Coronary artery (tissue), 2 donors: ENCODE measurements at places on chromosomes 3 and 15.

DNA sequence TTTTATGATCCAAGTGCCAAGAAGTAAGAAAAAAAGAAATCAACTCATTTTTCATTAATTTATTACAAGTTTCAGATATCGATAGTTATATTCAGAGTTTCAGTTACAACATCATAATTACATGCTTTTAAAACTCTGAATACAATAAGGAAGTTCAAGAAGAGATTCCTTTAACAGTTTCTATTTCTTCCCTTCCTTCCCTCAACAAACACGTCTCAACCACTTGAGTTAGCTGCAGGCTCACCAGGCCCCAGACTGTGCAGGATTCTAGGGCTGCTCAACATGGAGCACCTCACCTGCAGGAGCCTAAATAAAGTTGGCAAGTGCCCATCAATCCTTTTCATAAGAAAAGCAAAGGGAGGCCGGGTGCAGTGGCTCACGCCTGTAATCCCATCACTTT lies 79.2 kb upstream of the FNDC3B start:
- DNase-seq, result no peak

DNA sequence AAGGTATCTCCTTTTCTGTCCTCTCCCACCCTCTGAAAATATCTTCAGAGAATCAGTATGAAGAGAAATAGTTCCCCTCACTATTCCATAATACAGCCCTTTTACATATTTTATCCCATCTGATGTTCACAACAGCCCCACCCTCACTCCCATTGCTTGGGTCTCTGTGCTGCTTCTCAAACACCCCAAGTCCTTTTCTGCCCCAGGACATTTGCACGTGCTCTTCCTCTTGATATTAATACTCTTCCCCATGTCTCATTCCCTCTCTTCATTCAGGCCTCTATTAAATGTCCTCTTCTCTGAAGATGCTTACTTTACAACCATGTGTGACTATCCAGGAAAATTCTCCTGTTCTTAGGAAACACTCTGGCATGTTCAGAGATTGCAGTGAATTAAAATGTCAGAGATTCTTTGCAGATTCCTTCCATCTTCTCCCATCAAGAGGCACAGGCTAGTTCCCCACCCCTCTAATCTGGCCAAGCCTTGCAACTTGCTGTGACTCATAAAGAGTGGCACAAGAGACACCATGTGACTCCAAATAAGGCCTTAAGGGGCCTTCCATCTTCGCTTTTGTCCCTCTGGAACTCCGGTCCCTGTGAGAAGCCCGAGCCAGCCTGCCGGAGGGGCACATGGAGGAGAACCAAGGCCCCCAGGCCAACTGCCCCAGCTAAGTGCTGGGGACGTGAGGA lies 128.5 kb downstream of the CHSY1 start:
- no peak for DNase-seq

- DNase-seq, result peak; percentile 97
Measured at GRCh38 chr3:105366326-105367062, at the start of gene ALCAM. TSS of gene ALCAM (plus strand) at chr3:105366909.

DNA sequence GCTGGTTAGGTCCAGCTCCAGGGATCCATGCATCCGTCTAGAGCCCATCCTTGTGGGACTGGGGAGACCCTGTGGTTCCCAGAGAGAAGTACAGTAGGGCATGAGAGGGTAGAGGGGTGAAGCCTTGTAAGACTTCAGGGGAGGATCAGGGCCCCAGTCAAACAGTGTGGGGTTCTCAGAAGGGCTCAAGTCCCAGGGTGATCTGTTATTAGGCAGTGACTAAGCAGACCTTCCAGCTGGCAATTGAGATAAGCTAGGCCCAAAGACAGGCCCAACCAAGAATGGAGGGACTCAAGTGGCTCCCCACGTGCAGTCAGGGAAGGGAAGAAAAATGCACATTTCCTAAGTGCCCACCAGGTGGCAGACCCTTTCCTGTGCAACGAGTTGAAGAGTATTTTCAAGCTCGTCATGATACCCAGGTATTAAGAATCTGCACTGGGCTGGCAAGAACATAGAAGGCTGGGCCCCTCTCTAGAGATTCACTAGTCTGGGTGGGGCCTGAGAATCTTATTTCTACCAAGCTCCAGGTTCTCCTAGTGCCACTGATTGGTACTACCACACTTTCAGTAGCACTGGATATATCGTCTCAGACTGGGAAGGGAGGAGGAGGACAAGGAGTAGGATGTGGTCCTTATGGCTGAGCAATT lies 240.8 kb downstream of the NR1D2 start:
- no peak for DNase-seq

DNA sequence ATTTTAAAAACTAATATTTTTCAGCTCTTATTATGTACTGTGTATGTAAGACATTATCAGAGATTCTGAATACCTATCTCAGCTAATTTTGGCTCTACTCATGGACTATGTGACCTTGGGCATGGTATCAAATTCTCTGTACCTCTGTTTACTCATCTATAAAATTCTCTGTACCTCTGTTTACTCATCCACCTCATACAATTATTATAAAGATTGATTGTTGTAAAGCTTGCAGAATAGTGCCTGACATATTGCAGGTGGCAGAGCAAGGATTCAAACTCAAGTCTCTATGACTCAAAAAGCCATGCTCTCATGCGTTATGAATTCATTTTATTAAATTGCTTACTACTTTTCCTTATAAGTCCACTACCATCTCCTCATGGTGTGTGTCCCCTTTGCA lies 151.9 kb upstream of the ARL6 start:
- no peak for DNase-seq

GRCh38 chr15:46304321-46304720 lies 669.5 kb downstream of the SQOR start:
- no peak for DNase-seq

GRCh38 chr3:100709842-100710260 lies 557 bp downstream of the TFG start:
- DNase-seq, result peak; percentile 80
